CD4-positive, alpha-beta T cell treated with Interleukin-12 subunit alpha and Interleukin-12 subunit beta, for 1 hour (primary cell): ENCODE measurements at places on chromosomes 12 and 14.
A peak's percentile ranks its signal among the peaks of the same experiment; 100 is the strongest.

- DNase-seq, result no peak
These were observed 20.5 kb upstream of the CLMN start for GRCh38 chr14:95340201-95340697.

GRCh38 chr14:81890020-81890419 is 356.4 kb upstream of the SEL1L start:
- DNase-seq, result no peak

- DNase-seq, result no peak
These were observed 155.2 kb downstream of the BCL11B start for GRCh38 chr14:99116741-99117295.

DNA sequence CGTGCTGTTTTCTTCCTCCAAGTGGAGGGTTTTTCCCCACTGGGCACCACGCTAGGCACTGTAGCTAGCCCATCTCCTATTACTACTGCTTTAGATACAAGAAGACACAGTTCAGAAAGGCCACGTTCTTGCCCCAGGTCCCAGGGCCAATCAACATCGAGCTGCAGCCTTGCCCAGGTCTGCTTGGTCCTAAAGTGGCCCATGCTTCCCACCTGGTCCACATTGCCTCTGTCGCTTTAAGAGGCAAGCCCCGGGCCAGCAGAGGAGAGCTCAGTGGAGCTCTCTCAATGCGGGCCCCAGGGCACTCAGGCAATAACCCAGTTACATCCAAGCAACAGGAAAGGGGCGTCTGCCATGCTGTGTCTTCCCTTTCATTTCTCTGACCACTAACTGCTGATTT is 148.1 kb downstream of the CALM1 start:
- no peak for DNase-seq

DNA sequence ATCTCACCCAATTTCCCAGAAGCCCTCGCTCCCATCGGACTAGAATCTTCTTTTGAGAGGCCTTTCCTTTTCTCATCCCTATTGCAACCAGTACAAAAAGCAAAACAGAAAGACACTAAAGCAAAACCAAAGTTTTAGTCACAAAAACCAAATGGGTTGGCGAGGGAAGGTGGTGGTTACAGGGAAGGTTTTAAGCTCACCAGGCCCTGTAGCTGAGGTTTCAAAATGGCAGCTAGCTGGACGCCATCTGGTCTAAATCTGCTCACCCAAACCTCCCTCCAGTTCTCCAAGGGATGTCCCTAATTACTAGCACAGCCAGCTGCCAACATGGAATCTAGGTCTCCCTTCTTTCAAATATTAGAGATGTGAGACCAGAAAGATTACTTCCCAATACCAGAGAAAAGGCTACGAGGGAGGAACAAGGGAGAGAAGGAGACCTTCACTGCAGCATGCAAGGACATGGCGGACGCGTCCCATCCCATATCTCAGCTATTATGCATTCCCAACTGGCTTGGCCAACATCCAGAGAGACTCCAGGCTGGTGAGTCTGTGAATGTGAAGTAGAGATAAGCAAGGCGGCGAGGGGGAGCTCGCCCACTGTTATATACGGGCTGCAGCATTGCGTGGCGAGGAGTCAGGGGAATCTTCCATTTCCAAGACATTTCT is 70.8 kb downstream of the DPF3 start:
- DNase-seq, result no peak

DNA sequence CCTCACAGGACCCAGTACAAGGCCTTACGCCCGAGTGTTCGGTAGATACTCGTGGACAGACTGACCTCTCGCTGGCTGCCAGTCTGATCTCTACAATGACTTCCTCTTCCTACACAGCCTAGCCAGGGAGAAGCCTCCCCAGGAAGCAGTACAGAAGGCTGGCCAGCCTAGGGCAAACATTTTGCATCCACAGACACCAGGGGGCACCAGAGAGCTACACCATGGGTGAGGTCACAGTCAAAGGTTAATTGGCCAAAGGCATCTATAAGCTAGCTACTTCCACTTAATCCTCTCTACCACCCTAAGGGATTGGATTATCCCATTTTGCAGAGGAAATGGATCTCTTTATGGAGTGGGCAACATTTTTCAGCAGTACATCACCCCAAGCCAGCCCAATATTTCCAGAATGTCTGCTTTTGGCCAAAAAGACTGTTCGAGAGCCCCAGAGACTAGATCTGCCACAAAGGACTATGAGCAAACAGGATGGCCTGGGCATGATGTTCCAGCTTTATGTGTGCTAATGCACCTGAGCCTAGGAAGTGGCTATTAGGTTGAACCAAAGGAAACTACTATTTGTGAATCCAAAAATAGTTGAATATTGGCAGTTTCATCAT is 14.6 kb upstream of the PNMA1 start:
- DNase-seq, result peak; percentile 86

DNA sequence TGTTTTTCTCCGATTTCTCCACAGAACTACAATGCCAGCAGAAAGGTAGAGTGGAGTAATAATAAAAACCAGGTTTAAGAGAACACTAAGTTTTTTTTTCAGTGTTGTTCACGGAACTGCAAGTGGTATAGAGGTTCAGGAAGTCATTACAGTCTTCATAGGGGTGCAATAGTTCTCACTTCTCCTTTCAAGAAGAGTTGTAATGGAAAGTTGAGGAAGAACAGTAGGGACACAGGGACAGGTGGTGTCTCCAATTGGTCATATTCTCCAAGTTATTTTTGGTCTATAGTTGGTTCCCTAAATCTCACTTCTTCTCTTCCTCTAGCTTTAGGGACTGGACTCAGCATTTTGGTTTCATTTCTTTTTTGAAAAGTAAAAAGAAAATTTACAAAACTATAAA is 894.0 kb downstream of the NRXN3 start:
- no peak for DNase-seq

GRCh38 chr12:32926356-32926755 is 29.8 kb upstream of the PKP2 start:
- no peak for DNase-seq

GRCh38 chr12:80807640-80808288 is 91.1 kb downstream of the MYF5 start:
- no peak for DNase-seq

DNA sequence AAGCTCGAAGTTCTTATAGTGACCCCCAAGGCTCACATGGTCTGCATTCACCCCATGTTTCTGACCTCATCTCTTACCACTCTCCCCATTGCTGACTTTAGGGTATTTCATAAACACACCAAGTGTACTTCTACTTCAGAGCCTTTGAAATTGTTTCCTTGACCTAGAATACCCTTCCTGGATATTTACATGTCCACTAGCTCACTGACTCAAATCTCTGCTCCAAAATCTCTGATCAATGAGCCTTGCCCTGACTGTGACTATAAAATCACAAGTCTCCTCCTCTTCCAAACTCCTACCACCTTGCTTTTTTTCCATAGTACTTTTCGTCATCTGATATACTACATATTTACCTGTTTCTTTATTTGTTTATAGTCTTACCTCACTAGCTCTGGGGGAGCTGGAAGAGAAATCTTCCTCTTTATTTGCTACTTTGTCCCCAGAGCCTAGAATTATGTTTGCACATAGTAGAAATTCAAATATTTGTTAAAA is 105.1 kb downstream of the RMST start:
- no peak for DNase-seq

- DNase-seq, result no peak
These were observed 71.5 kb upstream of the CAPRIN2 start for GRCh38 chr12:30826276-30826675.

DNA sequence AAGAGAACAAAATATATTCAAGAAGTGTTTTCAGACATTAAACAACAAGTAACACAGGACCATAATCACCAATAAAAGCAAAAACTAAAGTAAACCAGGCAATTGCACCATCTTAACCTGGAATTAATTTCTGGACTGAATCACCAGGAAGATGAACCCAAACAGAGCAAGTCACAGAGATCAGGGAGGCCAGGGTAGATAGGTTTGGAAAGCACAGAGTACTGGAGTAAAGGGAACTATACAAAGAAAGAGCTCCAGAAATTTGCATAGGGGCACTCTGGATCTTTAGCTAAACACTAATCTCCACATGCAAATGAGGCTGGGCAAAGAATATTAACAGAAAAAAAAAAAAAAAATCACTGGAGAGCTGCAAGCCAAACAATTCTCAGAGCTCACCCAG is 84.7 kb downstream of the NUAK1 start:
- no peak for DNase-seq

DNA sequence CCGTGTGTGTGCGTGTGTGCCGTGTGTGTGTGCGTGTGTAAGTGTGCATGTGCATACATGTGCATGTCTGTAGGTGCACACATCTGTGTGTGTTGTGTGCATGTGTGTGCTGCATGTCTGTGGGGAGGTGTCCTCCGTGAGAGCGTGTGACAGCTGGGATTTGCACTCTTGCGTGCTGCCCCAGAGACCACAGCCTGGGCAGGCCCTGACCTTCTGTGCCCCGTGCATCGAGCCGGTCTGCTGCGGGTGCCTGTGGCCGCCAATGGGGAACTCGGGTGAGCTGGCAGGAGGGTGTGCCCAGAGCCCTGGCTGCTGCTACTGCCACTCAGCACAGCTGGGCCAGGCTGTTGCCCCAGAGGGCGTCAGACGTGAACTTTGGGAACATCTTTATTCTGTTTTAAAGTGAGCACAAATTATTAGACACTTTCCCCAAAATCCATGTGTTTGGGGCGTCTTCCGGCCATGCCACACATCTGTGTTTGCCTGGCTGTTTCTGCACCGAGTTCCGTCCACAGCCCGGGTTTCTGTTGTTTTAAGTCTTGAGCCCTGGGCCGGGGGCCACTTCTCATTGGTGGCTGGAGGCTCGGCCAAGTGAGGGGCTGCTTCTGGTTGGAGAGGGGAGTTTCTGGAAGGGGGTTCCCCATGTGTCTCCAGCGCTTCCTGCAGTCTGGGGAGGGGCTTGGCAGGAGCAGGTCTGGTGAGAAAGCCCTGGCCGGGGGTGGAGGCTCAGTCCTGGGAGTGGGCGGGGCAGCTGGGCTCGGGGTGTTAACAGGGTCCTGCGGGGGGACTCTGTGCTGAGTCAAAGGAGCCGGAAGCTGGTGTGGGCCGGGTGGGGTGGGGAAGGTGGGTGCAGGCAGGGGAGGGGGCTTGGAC is 7.6 kb downstream of the CEP170B start:
- no peak for DNase-seq

DNA sequence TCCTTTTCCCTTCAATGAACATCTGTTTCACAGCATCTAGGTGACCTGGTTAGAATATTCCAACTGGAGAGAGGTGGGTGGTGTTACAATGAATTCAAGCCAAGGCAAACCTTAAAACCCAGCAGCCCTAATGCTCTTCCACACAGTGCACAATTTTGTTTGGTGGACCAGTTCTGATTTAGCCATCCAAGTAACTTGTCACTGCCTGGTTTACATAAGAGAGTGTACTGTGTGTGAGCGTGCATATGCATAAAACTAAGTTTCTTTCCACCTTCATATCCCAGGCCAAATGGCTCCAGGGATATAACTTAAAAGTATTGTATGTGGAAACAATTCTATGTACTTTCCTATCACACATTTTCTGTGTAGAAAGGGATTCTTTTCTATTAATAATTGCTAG is 200.4 kb upstream of the FAR2 start:
- DNase-seq, result no peak

DNA sequence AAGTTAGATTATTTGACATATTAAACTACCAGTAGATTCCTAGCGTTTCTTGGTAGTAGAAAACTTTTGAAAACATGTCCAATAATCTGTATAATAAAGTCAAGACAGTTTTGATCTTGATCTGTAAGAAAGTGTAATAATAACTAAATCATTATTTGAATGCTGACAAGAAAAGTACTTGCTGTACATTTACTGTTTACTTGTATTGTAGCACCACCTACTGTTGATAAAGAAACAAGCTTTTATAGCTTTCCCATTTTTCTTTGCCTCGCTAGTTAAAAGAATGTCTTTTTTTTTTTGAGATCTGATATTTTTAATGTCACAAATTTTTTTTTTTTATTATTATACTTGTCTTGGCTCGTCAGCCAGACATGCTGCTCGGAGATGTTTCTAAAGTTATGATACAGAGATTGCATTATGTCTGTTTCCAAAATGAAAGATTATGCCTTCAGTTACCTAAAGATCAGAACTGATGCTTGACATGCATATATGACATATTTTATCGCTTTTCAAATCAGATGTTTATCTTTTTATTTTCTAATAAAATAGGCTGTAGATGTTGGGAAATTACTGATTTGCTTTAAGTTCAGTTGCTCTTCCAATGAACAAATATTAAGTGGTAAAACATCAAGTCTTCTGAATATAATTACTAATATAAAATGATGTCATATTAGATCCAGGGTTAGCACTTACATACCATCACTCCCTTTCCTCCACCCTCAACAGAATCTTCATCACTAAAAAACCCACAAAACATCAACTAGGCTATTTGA is 140.5 kb downstream of the AKAP6 start:
- DNase-seq, result peak; percentile 6

DNA sequence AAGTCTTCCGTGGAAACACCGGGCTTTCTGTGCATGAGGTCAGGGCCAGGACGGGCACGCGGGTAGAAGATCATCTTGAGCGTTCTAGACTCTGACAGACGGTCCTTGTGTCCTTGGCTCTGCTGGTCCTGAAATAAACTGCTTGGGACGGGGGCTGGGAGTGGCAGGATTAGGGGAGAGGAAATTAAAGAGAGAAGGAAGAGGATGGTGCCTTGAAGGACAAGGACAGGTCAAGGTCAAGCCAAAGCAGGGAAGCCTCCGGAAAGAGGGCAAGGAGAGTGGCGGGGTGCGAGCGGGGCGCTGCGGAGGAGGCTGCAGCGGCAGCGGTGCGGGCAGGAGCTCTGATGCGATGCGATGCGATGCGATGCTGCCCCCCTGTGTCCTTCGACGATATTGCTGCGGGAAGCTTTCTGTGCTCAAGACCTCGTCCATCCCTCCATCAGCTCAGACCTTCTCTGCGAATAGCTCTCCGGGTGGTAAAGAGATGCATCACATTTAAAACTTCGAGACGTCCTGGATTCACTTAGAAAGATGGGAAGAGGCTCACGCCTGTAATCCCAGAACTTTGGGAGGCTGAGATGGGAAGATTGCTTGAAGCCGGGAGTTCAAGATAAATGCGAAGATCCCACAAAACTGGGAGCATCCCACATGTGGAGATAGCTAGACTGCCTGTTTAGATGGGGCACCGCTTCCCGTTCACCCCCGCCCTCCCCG is 110.1 kb upstream of the TMEM132D start:
- no peak for DNase-seq

- DNase-seq, result peak; percentile 34
These were observed 2.1 kb downstream of the ATP2A2 start for GRCh38 chr12:110282956-110283817.

DNA sequence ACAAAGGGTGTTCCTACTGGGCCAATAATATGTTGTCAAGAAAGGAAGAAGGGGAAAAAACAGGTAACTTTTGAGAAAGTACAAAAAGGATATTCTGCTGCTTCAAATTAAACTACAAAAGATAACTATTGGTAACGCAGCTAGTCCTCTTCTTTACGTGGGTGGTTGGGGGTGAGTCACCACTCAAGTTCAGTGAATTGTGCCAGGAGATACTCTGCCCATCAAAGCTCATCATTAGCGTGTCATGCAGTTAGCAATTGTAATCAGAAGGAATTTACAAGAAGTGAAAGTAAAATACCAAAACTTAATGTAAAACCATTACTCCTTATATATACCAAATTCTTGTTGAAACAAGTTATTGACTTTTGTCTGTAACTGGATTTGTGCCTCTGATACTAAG is 342.0 kb downstream of the NPAS3 start:
- no peak for DNase-seq
